ENCODE measurements at places on chromosomes 6 and 20.

DNA sequence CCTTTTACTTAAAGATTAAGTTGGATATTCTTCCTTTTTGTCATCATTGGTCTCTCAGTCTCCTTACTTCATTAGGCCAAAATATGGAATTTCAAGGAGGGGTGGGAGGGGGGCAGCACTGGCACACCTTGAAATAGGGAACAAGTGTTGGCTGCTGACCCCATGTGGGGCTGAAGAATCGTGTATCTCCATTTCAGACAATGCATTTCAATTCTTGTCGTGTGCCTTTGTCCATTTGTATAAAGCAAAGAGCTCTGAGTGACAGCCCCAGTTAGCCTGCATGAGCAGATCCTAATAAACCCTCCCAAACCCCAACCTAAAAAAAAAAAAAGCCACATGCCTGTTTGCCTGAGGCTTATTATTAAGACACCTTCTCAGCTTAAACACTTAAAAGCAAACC is 1.0 kb upstream of the TFAP2D start:
- no peak overlapping the region for H3K4me3 ChIP-seq
- DNase-seq: no peak
- H3K27ac ChIP-seq: no peak overlapping the region
- H3K4me1 ChIP-seq: no peaks in the 10 kb centered on the region

DNA sequence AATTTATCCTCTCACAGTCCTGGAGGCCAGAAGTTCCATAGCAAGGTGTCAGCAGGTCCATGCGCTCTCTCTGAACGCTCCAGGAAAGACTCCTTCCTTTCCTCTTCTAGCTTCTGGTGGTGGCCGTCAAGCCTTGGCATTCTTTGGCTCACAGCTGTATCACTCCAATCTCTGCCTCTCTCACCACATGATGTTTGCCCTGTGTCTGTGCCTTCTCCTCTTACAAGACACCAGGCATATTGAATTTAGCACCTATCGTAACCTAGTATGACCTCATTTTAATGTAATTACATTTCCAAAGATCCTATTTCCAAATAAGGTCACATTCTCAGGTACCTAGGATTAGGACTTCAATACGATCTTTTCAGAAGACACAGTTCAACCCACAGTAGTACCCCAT is 428.5 kb downstream of the CD83 start:
- H3K4me1 ChIP-seq: no peaks in the 10 kb centered on the region
- DNase-seq: no peak
- no peak overlapping the region for H3K4me3 ChIP-seq
- no peaks in the 10 kb centered on the region for H3K36me3 ChIP-seq

DNA sequence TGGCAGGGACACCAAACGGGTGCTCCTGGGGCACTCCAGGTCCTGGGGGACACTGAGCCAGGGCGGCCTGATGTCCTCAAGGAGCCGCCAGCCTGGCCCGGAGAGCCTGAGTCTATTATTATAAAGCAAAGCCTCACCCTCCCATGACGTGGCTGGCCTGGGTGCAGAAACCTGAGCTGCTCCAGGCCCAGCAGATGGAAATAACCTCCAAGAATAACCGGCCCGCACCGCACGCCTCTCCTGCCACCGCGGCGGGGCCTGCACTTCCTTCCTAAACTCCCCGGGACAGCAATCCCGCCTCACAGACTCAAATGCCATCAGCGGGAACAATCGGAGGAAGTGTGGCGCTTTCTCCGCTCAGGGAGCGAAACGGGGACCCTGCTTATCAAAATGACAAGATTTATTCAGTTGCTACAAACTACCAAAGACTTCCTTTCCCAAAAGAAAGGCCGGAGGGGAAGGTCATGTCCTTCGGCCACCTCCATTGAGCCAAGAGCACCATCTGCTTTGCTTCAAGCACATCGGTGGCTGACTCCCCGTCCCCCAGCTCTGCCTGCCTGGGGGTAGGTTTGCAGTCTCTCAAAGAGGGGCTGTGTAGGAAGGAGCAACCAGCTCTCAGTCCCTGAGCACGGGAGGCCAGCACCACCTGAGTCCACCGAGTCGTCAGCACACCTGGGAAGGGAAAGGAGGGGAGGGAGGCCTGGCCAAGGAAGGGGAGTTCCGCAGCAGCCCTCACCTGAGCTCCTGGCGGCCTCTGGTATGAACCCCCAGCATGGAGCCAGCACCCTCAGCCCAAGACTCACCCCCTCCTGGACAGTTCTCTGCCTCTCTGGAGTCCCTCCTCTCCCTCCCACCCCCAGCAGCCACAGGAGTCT is 78.6 kb upstream of the QKI start:
- no peaks in the 10 kb centered on the region for H3K4me1 ChIP-seq
- H3K36me3 ChIP-seq: no peaks in the 10 kb centered on the region

- DNase-seq: no peak
- no peaks in the 10 kb centered on the region for H3K27me3 ChIP-seq
- H3K27ac ChIP-seq: no peak overlapping the region
- no peaks in the 10 kb centered on the region for H3K36me3 ChIP-seq
Observed at GRCh38 chr6:74657011-74657410, 548.8 kb downstream of the COL12A1 start.

DNA sequence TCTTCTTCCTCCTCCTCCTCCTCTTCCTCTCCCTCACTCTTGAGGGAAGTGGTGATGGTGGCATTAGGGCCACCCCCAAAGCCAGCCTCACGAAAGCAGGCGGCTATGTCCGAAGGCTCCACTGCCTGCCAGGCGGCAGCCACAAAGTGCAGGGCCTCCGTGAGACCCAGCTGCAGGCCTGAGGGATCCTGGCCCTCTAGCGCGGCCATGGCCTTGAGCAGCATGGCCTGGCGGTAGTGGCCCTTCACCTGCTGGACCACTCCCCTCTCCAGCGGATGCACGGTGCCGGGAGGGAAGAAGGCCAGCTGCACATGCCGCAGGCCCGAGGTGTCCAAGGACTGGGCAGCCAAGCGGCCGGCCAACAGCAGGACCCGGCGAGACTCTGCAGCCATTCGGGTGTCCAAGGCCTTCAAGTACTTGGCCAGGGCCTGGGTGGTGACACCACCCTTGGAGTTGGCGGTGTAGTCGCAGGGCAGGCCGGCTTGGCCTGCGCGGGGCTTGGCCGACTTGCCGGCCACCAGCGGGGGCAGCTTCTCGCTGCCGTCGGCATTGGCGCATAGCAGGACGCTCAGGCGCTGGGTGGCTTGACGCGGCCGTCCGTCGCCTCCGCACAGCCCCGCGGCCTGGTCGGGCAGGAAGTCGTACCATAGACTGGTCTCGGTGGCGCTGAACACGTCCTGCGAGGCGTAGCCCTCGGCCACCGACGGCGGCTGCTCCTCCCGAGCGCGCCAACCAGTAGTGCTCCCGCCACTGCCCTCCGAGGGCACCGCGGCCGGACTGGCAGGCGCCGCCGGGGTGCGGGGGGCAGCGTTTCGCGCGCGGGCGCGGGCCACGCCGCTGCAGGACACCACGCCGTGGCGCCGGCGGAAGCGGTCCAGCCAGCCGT is 1.1 kb downstream of the CENPB start:
- peak overlapping the region; percentile 70 for H3K4me3 ChIP-seq
- peak overlapping the region; percentile 77 for H3K27ac ChIP-seq
- peaks cover 58% of the 10 kb centered on the region for H3K4me1 ChIP-seq
- H3K27me3 ChIP-seq: no peaks in the 10 kb centered on the region
- H3K36me3 ChIP-seq: peaks cover 22% of the 10 kb centered on the region

- no peak overlapping the region for H3K4me3 ChIP-seq
- H3K36me3 ChIP-seq: no peaks in the 10 kb centered on the region
- H3K27ac ChIP-seq: no peak overlapping the region
- no peak for DNase-seq
- H3K4me1 ChIP-seq: peaks cover 6% of the 10 kb centered on the region
- peaks cover 5% of the 10 kb centered on the region for H3K27me3 ChIP-seq
Observed at GRCh38 chr20:50215101-50215690, 24.6 kb downstream of the CEBPB start.

DNA sequence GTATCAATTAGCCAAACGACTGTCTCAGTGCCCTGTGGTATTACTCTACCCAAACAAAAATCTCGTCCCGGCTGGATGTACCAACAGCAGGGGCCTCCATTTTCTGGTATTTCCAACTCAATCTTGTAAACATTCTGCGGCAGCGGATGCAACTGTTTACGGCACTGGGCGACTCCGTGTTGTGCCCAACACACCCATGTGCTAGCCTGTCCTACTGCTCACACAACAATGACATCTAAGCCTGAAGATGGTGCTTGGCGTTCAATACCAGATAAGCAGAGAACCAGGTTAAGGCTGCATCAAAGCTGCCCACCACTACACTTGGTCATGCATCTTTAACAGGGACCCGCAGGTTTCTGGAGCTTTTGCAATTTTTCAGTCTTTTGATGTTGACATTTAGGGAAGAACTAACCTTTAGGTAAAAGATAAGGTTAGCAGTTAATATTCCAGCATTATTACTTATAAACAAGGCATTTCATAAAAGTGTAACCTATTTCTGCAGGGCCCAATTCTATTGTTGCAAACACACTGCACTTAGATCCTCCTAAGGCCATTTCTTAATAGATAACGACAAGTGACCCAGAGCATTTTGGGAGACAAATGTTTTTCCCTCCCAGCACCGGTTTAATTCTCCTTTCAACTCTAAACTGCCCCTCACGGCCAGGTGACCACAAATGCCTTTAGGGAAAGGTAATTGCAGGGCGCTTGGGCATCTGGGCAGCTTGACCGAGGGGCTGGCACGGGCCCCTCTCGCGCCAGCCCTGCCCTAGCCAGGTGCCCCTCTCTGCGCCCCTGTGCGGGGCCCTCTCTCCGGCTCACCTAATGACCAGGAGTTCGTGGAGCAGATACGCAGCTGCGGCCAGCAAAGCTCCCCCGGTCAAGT is 945 bp downstream of the FAXC start:
- DNase-seq: no peak
- no peak overlapping the region for H3K27ac ChIP-seq
- no peaks in the 10 kb centered on the region for H3K36me3 ChIP-seq
- H3K4me1 ChIP-seq: no peaks in the 10 kb centered on the region

DNA sequence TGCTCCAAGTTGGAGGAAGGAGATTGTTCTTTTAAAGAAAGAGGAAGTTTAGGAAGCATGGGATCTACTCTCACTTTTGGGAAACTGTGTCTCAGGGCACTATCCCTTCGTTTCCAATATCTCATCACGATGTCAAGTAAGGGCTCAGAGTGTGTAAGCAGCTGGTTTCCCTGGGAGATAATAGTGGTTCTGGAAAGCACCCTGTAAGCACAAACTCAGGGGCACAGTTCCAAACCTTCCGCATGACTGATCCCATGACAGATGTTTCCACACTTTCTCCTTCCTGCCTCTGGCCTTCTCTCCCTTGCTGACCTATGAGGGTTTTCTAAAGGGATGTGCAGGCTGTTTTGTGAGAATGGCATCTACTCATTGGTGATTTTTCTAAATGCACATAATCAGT is 33.9 kb downstream of the ADTRP start:
- H3K36me3 ChIP-seq: no peaks in the 10 kb centered on the region
- DNase-seq: no peak
- H3K27ac ChIP-seq: no peak overlapping the region
- H3K27me3 ChIP-seq: peaks cover 6% of the 10 kb centered on the region

GRCh38 chr20:38198238-38198861 is 33.3 kb upstream of the TGM2 start:
- H3K4me3 ChIP-seq: no peak overlapping the region
- no peaks in the 10 kb centered on the region for H3K4me1 ChIP-seq
- DNase-seq: no peak
- H3K27ac ChIP-seq: no peak overlapping the region

- DNase-seq: no peak
- no peaks in the 10 kb centered on the region for H3K36me3 ChIP-seq
- no peak overlapping the region for H3K27ac ChIP-seq
- H3K27me3 ChIP-seq: peaks cover 5% of the 10 kb centered on the region
Observed at GRCh38 chr20:51562332-51563173, 20.0 kb upstream of the NFATC2 start.

DNA sequence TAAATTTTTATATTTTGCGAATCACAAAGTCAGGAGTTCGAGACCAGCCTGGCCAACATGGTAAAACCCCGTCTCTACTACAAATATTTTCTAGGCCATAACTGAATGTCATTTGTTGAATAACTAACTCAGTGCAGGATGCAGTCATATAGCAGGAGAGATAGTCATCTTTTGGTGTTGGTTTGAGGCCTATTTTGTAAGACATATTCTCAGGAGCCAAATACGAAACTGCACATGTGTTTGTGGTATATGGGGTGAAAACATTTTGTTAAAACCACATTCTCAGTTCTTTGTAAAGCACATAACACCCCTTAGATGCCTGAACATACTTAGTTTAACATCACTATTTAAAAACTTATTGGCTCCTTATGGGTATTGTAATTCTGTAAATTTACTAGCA is 4.7 kb upstream of the ENPP5 start:
- H3K27me3 ChIP-seq: peaks cover 41% of the 10 kb centered on the region
- H3K4me1 ChIP-seq: no peaks in the 10 kb centered on the region
- DNase-seq: no peak
- H3K36me3 ChIP-seq: no peaks in the 10 kb centered on the region

DNA sequence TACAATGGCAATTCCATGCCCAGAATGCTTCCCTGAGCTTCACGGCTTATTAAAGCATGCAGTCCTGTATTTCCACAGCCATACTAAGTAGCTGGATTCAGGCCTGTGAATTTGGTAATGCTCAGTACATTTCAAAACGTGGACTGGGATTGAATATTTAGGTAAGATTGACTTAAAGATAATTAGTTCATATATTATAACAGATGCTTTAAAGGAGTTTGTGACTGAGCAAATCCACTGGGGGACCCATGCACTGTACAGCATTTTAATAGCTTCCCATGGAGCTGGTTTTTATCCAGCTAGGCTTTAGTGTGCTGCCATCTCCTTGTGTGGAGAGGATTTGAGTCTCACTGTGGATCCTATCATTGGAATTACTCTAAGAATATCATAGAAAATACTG is 420.9 kb upstream of the FLRT3 start:
- no peaks in the 10 kb centered on the region for H3K27me3 ChIP-seq
- no peaks in the 10 kb centered on the region for H3K4me1 ChIP-seq
- H3K4me3 ChIP-seq: no peak overlapping the region
- no peak overlapping the region for H3K27ac ChIP-seq

DNA sequence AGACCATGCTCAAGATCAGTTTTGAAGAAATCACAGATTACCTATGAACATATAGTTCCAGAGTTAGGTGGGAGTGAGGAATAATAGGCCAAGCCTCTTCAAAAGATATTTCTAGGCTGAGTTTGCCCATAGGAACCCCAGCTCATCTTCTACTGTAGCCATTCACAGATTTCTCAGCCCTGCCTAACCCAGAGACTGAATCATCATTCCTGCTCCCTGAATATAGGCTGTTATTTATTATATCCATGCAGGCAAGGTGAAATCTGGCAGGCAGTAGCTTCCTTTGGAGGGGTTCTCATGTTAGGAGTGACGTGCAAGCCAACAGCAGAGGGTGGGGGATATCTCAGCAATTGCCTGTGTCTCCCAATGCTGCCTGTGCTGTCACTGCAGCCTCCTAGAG is 25.6 kb upstream of the ADGRF4 start:
- no peaks in the 10 kb centered on the region for H3K4me1 ChIP-seq
- H3K36me3 ChIP-seq: no peaks in the 10 kb centered on the region
- H3K27ac ChIP-seq: no peak overlapping the region

- H3K27ac ChIP-seq: no peak overlapping the region
- no peak overlapping the region for H3K4me3 ChIP-seq
- no peaks in the 10 kb centered on the region for H3K36me3 ChIP-seq
- H3K4me1 ChIP-seq: no peaks in the 10 kb centered on the region
- no peak for DNase-seq
Observed at GRCh38 chr6:157230910-157231309, 92.4 kb downstream of the TMEM242 start.

Measured in DND-41 (cell line).